Left ventricle myocardium inferior (tissue), 1 donor: ENCODE measurements at places on chromosomes 1 and 21.

DNA sequence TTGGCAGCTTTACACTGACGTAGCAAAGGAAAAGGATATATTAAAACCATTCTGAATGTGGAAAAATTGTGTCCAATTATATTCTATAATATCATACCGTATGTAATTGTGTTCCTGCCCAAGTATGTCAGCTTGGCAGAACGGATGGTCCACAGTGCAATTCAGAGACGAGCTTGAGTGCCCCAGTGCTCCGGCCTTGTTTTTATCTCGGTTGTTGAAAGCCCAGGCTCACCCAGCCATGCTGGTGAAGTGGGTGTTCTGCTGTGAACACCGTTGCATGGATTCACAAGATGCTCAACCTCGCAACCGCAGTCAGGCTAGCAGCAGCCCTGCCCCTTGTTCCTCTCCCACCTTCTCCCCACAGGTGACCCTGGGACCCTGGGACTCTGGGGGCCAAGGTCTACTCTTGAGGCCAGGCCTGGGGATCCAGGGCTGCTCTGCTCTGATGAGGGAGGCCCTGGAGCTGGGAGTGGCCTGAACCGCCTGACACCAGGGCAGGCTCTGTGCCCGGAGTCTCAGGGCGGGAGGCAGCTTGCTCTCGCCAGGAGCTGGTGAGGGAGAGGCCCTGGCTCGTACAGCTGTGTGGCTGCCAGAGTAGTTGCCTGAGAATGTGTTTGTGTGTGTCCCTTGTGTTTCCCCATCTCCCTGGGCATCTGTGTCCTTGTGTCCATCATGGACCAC is 11.2 kb downstream of the PTPRF start:
- DNase-seq: peak; percentile 75

DNA sequence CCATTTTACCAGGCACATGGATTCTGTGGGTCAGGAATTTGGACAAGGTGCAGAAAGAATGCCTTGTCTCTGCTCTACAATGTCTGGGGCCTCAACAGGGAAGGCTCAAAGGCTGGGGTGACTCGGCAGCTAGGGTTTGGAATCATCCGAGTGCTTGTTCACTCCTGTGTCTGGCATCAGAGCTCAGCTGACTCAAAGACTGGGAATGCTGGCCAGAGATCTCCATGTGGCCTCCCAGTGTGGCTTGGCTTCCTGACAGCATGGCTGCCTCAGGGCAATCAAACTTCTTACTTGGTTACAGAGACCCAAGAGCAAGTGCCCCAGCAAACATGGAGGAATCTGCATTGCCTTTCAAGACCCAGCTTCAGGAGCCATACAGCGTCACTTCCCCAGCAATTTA is 110.5 kb downstream of the TOMM20 start:
- no peak for DNase-seq

DNA sequence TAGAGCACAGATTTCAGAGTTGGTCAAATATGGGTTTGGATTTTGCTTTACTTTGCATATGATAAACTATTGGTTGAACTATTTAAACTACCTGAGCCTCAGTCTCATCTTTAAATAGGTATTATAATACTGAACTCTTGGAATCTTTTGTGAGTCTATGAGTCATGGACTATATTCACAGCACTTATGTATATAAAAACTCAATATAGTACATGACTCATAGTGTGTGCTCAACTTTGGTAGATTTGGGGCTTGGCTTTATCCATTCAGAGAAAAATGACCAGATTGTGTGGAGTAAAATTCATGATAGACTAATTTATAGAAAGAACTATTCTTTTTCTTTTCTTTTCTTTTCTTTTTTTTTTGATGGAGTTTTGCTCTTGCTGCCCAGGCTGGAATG is 28.7 kb downstream of the FCRL3 start:
- DNase-seq: no peak

- DNase-seq: no peak
These were observed 79.0 kb downstream of the CD58 start for GRCh38 chr1:116491700-116492357.

GRCh38 chr1:183004141-183004540 is 19.1 kb upstream of the LAMC1 start:
- no peak for DNase-seq

DNA sequence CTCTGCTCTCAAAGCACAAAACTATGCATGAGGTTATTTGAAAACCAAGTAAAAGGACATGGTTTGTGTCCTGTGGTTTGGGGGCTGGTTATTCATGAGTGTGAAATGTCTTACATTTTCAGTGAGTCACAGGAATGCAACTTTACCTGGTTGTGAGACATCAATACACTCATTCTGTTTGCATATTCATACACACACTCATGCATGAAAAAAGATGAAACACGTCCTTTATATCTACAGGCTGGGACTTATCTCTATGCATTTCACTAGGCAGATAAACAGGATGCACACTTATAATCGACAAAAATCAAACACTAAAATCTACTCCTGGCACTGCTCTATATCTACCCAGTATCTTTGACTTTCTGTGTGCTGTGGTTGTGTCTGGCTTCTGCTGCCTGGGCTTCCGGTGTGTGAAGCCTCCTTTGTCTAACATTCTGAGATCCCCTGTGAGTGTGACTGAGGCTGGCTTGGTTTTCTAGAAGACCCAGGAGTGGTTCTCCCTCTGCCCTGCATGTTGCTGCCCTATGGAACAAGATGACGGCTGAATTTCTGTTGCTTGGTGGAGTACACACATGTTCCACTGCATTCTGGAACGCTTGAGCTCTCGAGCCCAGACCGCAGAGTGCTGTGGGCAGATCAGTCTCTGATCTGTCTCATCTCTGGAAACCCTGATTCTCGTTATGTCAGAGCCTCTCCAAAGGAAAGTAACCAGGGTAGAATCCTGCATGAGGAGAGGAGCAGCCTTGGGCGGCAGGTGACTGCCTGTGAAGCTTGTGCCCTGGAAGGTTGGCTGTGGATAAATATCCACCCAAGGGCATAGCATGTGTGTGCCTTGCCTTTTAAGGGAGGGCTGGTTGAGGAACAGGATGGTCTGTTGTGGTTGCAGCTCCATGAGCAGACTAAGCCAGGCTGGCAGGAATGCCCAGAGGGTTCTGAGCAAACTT is 19.7 kb upstream of the FASLG start:
- DNase-seq: no peak

GRCh38 chr1:245264226-245264625 is 109.4 kb downstream of the KIF26B start:
- no peak for DNase-seq

DNA sequence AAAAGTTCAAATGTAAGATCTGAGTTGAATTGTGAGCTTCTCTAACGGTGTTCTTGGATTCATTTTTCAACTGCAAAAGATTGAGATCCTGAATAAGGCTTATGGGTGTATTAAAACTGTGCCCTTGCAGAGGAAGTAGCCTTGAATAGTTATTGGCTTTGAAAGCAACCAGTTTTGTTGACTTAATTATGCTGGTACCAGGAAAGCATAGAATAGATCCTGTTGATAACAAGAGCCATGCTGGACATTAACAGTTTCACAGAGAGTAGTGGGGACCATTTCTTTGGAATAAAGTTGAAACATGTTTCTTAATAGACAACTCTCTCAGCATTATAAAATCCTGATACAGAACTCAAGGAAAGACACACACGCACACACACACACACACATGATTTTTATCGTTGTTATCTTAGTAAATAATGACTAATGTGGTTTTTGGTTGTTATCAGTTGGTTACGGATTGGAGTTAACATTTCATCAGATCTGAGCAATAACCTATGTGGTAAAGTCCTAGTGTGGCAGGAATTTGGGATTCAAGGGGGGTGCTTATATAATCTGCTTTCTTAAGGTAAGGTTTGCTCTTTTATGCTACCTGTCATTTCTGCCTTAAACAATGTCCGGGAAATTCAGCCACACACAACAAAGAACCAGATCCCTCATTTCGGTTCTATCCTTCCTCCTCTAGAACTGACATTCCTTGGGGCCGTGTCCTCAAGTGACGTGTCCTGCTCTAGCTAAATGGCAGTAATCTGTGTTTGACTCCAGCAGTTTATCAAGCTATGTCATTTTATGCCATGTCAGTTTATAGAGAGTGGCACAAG is 330.9 kb downstream of the CHRM3 start:
- no peak for DNase-seq

- DNase-seq: no peak
These were observed 10.6 kb upstream of the PKN2 start for GRCh38 chr1:88673446-88673845.

DNA sequence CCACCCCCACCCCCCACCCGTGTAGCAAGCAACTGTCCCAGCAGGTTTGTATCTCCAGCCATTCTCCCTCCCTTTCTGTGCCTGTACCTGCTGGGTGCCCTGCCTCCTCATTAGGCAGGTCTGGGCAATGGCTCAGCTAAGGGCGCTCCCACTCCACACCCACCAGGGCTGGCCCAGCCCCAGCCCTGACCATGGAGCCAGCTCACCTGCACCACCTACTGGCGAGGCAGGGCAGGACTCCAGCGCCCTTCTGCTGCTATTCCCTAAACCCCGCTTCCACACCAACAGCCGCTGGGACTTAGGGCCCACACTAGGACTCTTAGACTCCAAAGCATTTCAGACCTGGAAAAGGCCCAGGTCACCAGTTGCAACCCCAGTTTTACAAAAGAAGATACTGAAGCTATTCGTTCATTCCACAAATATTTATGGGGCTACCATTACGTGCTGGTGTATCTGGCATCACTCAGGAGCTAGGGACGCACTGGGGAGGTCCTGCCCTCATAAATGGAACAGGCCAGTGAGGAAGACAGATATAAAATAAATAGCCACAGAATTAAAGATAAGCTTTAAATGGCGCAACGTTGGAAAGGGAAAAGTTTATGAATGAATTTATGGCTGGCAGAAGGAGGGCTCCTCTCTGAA is 24.0 kb downstream of the PGLYRP3 start:
- no peak for DNase-seq

DNA sequence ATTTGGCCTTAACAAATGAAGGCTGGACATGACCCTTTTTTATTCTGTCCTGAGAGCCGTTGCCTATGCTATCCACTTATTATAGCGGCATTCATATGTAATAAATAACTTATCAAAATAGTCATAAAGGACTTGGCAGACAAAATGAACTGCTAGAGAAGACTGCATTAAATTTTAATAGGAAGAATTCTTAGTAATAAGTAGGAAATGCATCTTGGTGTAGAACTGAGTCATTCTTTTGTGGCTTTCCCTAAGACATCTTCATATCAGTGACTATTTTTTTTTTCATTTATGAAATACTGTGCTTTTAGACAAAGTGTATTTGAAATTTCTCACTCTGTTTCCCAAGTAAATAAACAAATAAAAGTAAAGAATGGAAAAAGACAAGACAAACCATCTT is 45.6 kb downstream of the PBX1 start:
- no peak for DNase-seq

- DNase-seq: no peak
These were observed 39.3 kb downstream of the NFIA start for GRCh38 chr1:61121631-61122030.

GRCh38 chr1:3380469-3380868 is 74.0 kb upstream of the ARHGEF16 start:
- no peak for DNase-seq
